ENCODE measurements at places on chromosomes 3 and 15.

DNA sequence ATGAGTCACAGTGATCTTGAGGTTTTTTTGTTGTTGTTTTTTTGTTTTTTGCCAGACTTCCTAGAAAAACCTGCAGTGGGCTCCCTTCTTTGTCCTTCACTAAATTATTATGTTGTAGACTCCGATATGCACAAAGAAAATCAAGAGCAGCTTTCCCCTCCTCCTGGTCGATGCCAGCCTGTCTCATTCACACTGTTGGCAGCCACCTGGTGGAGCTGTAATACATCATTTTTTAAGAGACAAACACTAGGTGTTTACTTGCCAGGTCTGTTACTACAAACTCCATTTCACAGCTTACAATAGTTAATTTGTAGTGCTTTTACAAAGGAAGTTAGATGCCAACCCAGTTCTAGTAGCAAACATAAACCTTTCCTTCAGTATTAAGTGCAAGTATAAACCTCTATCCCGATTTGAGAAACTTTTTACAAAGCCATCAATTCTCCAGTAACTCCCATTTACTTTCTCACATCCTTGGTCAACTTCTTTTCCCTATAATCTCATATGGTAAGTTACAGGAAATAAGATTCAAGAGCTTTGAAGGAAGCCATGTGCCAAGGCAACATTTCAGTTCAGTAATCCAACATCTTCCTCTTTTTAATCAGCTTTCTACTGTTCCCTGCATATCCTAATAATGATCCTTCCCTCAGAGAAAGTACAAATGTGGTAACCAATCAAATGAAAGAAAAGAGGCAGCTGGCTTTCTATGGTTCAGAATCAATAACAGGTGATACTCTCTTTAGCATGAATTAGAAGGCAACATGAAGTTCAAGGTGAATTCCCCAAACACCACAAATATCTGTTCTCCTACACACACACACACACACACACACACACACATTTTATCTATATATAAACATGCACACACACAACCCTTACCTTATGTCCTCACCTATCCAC lies 14.0 kb downstream of the AAGAB start:
- DNase-seq = no peak

DNA sequence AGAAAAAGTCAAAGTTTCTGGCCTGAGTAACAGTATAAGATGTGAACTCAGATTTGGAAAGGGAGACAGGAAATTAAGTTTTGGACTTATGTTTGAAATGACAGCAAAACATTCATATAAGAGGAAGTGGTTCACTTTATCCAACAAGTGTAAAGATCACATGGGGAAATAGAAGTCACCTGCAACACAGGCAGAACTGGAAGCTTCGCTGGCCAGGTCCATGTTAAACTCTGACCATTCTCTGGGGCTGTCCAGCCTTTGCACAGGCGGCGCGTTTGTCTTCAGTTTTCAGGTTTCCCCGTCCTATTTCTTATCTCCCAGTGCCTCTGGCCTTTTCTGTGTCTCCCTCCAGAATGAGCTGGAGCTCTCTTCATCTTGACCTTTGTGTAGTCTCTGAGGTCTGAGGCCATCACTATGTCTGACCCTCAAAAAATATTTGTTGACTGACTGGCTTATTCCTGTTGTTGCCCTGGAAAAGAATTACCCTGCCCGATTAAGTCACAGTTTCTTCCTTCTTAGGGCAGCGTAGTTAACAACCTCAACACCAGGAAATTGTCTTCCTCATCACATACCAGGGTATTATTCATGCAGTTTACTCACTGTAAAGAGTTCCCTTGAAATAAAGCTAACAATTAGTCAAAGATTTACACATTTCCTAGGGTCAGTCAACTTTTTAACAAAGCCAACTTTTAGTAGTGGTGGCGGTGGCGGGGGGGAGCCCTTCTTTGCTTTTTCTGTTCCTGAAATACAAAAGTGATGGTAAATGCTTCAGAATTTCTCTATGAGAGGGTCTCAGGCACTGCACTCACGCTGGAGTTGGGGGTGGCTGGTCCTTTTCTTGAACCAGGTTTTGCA lies 959 bp upstream of the RASA2 start:
- no peak for DNase-seq

- no peak for DNase-seq
These were observed 44.1 kb downstream of the SENP2 start for GRCh38 chr3:185630182-185630622.

- no peak for DNase-seq
These were observed 34.7 kb downstream of the GRK7 start for GRCh38 chr3:141797819-141798447.

Data from activated T-cell treated with anti-CD3 and anti-CD28 coated beads for 48 hours (primary cell).